Vein endothelial cell (primary cell): ENCODE measurements at places on chromosomes 12 and 14. TPM values are rescaled to one million over a fixed set of nuclear protein-coding genes. Genes with fewer than 3 reads are reported as not detected.

Gene PPP4R4
- total RNA-seq = not detected in 2 replicates

Gene ZC2HC1C
- total RNA-seq = 0.67 and 1.6 TPM in 2 replicates

Gene ADCY4
- total RNA-seq = 55.1 and 90.2 TPM in 2 replicates

Gene POTEG
- not detected in 2 replicates for total RNA-seq

Gene TEP1
- 23.2 and 30.5 TPM in 2 replicates for total RNA-seq

Gene CHST11
- total RNA-seq = 6.2 and 18.2 TPM in 2 replicates

Gene FITM1
- 0.65 TPM in 1 of 2 replicates, not detected in the other for total RNA-seq

Gene HSPB8
- total RNA-seq = 3.9 and 7.0 TPM in 2 replicates

Gene EDDM3A
- not detected in 2 replicates for total RNA-seq

Gene RPL10L
- not detected in 2 replicates for total RNA-seq
